ENCODE measurements at places on chromosomes 6 and 20.
A peak's percentile ranks its signal among the peaks of the same experiment; 100 is the strongest.

- no peak for DNase-seq
Measured at GRCh38 chr6:135092724-135093123, 38.1 kb upstream of the HBS1L start.

GRCh38 chr20:57048027-57048869, 218.2 kb downstream of the BMP7 start:
- DNase-seq, result no peak

DNA sequence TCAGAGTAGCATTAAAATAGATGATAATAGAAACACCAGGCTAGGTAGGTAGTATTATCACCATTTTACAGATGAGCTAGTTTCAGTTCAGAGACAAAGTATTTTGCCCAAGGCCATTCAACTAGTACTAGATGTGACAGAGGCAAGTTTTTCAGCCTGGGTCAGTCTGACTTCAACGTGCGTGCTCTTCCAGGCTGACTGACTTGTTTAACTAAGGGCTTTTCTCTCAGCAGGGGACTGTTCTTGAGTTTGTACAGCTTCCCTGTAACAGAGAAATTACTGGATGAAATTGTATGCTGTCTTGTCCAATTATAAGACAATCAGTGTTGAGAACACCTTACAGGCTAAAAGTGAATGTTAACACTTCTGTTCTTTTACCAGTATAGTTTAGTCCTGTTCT, 333.5 kb upstream of the MAN1A1 start:
- no peak for DNase-seq

GRCh38 chr20:20462185-20462584, 94.3 kb downstream of the INSM1 start:
- DNase-seq, result no peak

- DNase-seq, result no peak
Measured at GRCh38 chr6:132400883-132401617, at the start of gene MOXD1. Gene MOXD1 (minus strand): TSS chr6:132401475. CDS start chr6:132401426, 49 bp downstream.

- DNase-seq, result peak; percentile 74
Measured at GRCh38 chr6:112029045-112029822, 24.7 kb upstream of the CCN6 start.

DNA sequence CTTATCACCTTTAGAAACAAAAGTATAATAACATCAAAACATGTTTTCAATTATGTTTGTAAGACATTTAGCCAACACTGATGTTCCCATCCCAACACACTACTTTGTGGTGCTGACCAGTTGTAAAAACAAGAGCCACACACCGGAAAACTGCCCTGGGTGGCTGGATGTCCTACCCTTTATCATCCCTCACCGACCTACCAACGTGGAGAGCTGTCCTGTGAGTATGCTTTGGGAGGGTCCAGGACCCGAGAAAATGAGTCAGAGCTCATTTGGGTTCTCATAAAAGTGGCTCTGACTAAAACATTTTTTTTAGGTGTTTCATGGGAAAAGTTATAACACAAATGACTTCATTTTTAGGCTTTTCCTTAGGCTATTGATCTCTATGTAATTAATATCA, 29.3 kb upstream of the CTAGE9 start:
- DNase-seq, result no peak

- DNase-seq, result no peak
Measured at GRCh38 chr20:18822832-18823231, 9.2 kb downstream of the SCP2D1 start.

DNA sequence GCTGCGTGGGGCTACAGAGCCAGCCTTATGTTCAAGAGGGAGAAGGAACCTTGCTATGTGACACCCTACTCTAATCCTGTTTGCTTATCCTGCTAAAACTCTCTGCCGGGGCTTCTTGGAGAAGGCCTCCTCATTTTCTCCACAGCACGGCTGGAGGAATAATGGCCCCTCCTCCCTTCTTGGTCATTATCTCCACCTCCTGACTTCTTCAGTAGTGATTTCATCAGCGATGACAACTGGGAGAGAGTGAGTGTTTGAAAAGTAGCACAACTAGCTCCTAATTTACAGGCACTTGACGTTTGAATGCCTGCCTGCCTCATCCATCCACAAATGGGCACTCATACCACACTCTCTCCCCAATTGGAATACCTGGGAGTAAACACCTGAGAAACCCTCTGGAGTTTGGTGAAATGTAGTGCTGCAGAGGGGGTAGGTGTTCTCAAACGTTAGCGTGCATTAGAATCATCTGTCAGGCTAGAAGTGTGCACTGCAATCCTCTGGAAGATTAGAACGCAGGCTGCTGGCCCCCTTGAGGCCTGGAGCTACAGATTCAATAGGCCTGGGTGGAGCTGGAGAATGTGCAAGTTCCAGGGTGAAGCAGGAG, 148.5 kb downstream of the FOXC1 start:
- no peak for DNase-seq

DNA sequence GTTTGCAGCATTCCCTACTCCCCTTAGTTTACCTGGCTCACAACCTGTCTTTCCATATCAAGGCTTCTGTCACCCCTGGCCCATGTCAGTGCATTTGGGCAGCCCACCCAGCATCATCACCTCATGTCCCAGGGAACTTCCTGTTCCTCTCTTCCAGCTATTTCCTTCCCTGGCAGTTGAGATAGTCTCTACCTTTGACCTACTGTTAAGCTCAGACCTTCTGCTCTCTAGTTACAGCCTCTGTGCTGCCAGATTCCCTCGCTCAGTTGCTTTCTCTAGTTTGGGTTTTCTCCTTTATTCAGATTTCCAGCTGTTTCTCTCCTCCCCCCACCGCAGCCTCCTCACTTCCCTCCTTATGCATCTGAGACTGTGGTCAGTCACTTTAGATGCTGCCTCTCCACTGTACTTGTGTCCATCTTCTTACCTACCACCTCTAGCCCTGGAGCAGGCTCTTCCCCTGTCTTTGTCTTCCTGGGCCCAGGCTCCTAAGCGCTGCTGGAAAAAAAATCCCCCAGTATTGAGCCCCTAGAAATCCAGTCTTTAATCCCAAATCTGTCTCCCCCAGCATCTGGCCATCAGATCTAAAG, 16.3 kb downstream of the PTPN1 start:
- DNase-seq, result no peak

GRCh38 chr20:47263465-47264084, 92.9 kb downstream of the ZMYND8 start:
- no peak for DNase-seq

DNA sequence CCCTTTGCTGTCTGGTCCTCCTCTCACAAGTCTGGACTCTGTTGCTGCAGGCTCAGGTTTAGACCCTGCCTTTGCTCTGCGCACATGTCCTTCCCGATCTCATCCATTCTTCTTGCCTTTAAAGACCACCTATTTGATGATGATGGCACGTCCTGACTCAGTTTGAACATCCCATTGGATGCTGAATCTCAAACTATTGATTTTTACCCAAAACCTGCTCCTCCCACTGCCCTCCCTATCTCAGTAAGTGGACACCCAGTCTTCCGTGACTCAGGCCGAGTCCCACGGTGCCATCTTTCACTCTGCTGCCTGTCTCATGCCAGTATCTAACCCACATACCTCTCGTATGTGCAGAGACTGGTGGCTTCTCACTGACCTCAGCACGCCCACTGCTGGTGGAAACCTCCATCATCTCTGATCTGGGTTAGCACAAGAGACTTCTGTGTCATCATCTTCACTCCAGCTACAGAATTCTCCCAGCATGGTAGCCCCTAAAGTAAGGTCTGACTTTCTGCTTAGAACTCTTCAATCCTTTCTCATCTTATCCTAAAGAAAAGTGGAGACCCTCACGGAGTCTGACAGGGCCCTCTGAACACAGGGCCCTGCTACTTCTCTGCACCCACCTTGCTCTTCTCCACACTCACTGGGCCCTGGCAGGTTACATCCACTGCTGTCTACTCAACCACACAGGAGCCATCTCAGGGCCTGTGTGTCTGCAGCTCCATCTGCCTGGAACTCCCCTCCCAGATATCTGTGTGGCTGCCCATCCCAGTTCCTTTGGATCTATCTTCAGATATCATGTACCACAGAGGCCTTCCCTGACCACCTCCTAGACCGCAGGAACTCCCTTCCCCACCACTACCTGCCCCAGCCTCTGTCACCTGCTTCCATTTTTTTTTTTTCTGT, 387.1 kb upstream of the AGPAT4 start:
- DNase-seq, result no peak

GRCh38 chr6:29864037-29864810, 36.6 kb downstream of the HLA-G start:
- DNase-seq, result no peak

DNA sequence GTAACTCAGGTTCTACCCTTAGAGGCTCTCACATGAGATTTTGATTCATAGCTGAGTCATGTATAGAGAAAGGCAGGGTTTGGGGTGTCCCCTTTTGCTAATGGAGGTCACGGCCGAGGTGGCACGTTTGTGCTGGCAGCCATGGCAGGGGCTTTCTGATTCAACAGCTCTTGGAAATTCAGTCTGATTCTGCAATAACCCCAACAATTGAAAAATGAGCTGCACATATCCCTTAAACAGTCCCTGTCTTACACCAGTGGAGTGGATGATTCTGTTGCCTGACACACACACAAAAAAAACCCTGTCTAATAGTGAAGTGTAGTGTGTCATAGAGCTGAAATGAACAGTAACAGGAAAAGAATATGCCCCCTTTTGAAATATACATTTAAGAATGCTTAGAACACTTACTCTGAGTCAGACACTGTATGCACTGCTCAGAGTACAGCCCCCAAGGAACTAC, 40.4 kb upstream of the ARG1 start:
- DNase-seq, result no peak

DNA sequence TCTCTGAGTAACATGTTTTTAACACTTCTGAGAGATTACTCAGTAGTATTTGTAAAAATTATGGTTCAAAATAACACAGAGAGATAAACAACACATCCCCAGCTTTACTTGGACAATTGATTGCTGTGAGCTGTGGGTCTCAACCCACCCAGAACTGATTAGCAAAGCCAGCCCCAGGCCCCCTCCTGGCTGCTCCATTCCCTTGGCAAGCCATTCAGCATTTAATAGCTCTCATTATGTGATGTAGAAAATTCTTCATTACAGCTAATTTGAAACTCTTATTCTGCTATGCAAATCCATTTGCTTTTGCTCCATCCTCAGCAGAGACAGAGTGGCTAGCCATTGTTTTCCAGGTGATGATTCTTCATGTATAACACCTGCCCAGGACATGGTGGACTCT, 16.6 kb upstream of the SIRT5 start:
- DNase-seq, result no peak

DNA sequence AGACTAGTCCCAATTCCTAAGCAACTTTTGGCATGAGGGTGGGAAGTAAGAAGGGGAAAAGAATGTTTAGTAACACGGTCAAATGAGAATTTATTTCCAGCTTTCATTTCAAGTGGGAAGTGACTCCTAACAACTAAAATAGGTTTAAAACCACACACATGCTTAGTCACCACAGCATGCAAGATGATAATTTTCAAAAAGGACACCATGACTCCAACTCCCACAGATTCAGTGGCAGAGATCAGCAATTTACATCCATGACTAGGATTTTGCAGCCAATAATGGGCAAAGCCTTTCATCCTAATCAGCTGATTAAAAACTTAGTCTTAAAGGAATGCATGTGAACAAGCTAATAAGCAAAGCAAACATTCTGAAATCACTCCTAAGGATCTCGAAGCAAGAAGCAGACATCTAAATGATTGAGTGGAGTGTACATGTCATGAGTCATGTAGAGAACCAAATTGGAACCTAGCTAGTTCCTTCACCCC, 48.1 kb upstream of the GCLC start:
- DNase-seq, result no peak

- DNase-seq, result no peak
Measured at GRCh38 chr6:147222160-147222838, 18.1 kb downstream of the STXBP5 start.

- DNase-seq, result no peak
Measured at GRCh38 chr20:53712212-53712977, 118.8 kb upstream of the ZNF217 start.

DNA sequence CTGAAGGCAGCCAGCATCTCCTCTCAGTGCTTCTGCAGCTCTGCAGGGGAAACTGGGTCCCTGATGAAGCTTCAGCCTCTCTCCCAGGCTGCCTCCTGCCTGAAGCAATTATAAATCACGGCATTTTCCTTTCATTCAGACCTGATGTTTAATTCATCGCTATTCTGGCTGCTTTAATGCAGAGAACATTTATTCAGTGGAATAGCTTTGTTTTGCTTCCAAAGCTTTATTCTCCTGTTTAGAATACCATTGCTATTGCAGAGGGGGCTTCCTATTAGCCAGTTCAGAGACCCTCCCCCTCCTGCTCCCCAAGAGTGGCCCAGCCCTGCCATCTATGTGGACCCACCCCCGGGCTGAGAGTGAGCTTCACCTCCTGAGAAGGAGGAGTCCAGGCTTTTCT, 255.6 kb downstream of the LRFN2 start:
- DNase-seq, result no peak

GRCh38 chr6:110878751-110879522, 4.4 kb downstream of the AMD1 start:
- peak; percentile 34 for DNase-seq

DNA sequence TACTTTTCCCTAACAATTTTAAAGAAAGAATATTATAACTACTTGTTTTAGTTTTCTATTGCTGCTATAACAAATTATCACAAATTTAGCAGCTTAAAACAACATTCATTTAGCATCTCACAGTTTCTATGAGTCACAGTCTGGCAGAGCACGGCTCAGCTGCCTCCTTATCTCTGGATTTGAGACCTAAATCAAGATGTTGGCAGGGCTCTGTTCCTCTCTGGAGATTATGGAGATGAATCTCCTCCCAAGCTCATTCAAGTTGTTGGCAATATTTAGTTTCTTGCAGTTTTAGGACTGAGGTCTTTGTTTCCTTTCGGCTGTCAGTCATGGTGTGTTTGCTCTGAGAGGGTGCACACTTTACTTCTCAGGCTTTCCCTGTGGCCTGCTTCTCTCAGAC, 1065.8 kb upstream of the EYS start:
- DNase-seq, result no peak

GRCh38 chr20:64065062-64065973, 2.3 kb downstream of the TCEA2 start:
- DNase-seq, result no peak

GRCh38 chr20:62738025-62738881, 29.6 kb downstream of the NTSR1 start:
- DNase-seq, result no peak

GRCh38 chr6:55636406-55637102, 57.6 kb upstream of the HMGCLL1 start:
- no peak for DNase-seq

DNA sequence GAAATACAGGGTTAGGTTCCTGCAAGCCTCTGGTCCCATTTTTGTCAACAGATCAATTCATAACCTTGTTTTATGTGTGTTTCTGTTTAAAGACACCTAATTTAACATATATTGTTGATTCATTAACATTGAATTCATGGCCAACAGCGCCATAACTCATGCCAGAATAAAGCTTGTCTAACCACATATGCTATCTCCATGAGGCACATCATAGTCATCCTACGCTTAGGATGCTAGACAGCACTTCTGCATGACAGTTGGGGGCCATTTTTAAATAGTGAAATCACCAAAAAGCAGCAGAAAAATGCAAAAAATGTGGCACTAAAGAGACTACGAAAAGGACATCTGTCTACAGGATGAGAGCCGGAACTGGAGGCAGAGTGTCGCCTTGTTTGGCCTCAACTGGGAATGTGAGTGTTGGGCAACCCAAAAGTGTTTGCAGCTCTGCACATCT, 37.9 kb downstream of the TRAM2 start:
- no peak for DNase-seq

- DNase-seq, result no peak
Measured at GRCh38 chr6:19477563-19477962, 359.6 kb upstream of the ID4 start.

GRCh38 chr6:127243501-127243900, 23.2 kb upstream of the RNF146 start:
- no peak for DNase-seq
